ENCODE measurements at places on chromosomes 4 and X. TPM values are rescaled to one million over a fixed set of nuclear protein-coding genes. Genes with fewer than 3 reads are reported as not detected.
A peak's percentile ranks its signal among the peaks of the same experiment; 100 is the strongest.

Gene MAGEB1
- 0.30 TPM for total RNA-seq

Gene MAGEB10
- not detected for total RNA-seq

Gene DLG3
- 42.3 TPM for total RNA-seq

Gene BTK
- total RNA-seq: 0.07 TPM

Gene FAAH2
- 7.5 TPM for total RNA-seq

Gene SH3TC1
- total RNA-seq: 0.59 TPM

Gene PFKFB1
- 0.07 TPM for total RNA-seq

Gene PITX2
- 92.3 TPM for total RNA-seq

Gene RENBP
- total RNA-seq: 18.3 TPM

Gene CCNA2
- total RNA-seq: 171 TPM

Gene CHRDL1
- 7.3 TPM for total RNA-seq

Gene GABRG1
- total RNA-seq: 0.07 TPM

Gene BMP3
- 0.10 TPM for total RNA-seq

Gene CT47B1
- total RNA-seq: not detected

GRCh38 chr4:76857074-76857409 is 40.9 kb downstream of the SOWAHB start:
- DNase-seq: no peak

GRCh38 chr4:8603931-8604330 is 11.4 kb downstream of the CPZ start:
- DNase-seq: no peak

GRCh38 chr4:87982446-87983010 is 7.0 kb downstream of the SPP1 start:
- no peak for DNase-seq

- DNase-seq: peak; percentile 14
These were observed 20.0 kb downstream of the FAM53A start for GRCh38 chr4:1664141-1664540.

DNA sequence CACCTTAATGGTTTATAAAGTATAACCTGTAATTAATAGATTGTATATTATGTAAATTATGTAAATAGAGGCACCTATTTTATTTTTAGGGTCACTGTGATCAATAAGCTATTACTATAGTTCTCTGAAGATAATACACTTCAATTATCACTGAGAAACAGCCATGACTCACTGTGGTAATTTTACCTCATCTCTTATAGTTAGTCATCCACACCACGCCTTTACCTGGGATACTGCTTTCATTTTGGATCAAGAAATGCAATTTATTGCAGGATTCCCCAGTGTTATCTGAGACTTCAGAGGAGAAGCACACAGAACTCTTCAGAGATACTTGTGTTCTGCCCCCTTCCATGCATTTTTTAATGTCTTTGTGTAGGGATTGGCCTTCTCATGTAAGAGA is 348.1 kb upstream of the ATOH1 start:
- DNase-seq: no peak

DNA sequence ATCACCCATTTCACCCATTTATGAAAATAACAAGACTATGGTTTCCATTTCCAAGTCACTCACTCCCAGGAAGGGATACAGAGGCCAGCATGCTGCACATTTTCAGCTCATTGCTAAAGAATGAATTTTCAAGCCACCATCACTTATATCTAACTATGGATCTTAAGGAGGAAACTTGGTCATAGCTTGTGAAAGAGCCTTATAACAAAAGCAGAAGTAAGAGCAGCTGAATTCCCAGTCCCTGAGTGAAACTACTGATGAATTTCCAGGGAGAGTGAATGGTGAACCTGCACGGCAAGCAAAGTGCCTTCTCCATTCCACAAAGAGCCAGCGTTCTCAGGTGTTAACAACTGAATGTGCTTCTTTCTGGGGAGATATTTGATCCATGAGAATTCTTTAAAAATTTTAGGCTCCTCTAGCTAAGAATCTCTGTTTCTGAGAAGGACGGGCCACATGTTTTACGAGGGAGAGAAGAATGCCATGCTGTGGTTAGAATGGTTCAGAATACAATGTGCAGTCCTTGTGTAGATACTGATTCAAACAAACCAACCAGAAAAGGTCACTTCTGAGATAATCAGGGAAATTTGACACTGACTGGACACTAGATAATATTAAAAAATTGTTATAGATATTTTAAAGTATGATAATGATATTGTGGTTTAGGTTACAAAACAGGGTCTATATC is 24.0 kb downstream of the BTC start:
- DNase-seq: no peak

DNA sequence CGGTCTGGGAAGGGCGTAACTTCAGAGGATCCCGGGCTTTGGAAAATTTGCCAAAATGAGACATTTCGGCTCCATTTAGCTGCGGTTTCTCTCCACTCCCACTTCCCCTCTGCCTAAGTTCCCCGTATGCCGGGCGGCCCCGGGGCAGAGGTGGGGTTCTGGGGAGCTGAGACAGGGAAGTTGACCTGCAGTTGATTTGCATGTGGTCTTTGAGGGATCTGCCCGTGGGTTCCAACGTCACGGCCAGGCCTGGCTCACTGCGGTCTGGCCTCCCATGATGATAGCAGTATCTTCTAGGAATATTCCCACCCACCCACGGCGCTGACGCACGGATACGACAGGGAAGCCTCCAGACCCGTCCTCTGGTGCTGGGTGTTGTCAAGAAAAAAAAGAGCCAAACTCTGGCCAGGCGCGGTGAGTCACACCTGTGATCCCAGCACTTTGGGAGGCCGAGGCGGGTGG is 27.3 kb upstream of the CRLF2 start:
- DNase-seq: no peak

GRCh38 chrX:11446336-11446735 is 153.1 kb downstream of the AMELX start:
- DNase-seq: no peak

GRCh38 chr4:8702020-8702495 is 109.5 kb downstream of the CPZ start:
- DNase-seq: peak; percentile 42

DNA sequence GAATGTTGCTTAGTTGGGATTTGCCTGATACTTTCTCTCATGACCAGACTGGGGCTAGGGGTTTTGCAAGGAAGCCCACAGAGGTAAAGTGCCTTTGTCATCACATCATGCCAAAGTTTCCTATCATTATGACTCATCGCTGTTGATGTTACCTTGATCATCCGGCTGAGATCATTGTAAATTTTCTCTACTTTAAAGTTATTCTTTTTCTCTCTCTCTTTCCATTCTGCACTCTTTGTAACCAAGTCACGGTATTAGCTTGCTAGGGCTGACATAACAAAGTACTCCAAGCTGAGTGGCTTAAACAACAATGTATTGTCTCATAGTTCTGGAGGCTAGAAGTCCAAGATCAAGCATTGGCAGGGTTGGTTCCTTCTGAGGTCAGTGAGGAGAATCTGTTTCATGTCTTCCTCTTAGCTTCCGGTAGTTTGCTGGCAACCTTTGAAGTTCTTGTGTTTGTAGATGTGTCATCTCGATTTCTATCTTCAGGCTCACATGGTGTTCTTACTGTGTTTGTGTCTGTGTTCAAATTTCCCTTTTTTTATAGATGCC is 113.0 kb downstream of the DTHD1 start:
- no peak for DNase-seq

- no peak for DNase-seq
These were observed 54.9 kb downstream of the F8 start for GRCh38 chrX:154967603-154968002.

GRCh38 chrX:20585782-20586181 is 319.1 kb upstream of the RPS6KA3 start:
- DNase-seq: no peak

DNA sequence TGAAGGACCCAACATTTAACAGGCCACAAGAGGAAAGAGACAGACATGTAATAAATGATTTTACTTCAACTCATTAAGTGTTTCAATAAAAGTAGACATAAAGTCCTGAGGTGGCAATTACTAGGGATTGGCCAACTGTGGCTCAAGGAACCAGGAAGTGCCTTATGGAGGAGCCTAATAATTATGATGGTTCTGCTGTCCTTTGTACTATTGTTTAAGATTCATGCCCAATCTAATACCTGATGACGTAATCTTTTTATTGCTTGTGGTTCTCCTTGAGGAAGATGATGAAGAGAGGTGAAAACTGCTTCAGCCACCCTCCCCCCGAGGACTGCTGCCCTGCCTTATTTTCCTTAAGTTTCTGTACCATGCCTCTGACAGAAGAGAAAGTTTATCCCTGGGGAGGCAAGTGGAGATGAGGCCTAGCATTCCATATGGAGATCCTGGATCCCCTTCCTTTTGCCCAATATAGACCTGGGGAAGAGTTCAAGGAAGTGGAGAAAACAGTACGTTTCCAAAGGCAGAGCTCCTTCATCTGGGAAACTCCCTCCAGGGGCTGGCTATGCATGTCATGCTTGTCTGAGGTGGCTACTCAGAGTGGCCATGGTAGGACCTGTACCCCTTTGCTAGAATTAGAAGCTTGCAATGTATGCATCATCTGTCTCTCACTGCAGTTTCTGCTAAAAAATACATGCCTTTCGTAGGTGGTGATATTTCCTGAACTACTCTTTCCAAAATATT is 56.8 kb upstream of the FAT1 start:
- DNase-seq: no peak

GRCh38 chrX:144006811-144007210 is 122.9 kb downstream of the UBE2NL start:
- DNase-seq: no peak

DNA sequence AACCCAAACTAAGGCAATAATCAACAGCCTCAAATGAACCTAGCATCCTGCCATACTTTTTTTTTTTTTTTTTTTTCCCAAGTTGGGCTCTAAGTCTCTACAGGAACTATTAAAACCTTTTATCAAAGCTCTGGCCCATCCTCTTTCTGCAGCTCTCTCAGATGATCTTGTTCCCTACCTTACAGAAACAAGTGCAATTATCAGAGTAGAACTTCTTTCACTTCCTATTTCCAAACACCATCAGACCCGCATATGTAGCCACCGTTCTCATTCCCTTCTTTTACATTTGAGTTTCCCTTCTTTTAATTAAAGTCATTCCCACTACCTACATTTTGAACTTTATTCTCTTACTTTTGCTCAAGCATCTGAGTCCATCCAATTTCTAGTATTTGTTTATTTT is 690.6 kb downstream of the DMD start:
- no peak for DNase-seq

- DNase-seq: no peak
These were observed 346.2 kb downstream of the ARHGAP10 start for GRCh38 chr4:148078061-148078460.

DNA sequence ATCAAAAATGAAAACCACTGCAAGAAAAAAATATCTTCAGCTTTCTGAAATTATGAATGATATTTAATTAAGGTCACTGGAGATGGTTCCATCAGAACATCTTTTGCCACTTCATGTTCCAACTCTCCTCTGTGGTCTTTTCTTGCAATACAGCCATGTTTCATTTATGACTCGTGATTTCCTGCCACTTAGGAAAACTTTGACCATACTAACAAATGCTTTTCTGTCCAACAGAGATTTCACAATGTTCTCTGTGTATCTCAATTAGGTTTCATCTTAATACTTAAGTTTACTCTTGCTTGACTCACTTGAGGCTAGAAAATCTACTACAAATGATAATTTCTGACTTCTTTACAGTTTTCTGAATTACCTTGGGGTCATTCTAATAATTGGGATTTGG is 330.9 kb downstream of the CXXC4 start:
- no peak for DNase-seq

GRCh38 chr4:35649778-35650177 is 594.5 kb downstream of the ARAP2 start:
- no peak for DNase-seq

- no peak for DNase-seq
These were observed 54.1 kb downstream of the BMP3 start for GRCh38 chr4:81084634-81085033.

- DNase-seq: no peak
These were observed 146.1 kb upstream of the OTUD4 start for GRCh38 chr4:145326491-145326890.

DNA sequence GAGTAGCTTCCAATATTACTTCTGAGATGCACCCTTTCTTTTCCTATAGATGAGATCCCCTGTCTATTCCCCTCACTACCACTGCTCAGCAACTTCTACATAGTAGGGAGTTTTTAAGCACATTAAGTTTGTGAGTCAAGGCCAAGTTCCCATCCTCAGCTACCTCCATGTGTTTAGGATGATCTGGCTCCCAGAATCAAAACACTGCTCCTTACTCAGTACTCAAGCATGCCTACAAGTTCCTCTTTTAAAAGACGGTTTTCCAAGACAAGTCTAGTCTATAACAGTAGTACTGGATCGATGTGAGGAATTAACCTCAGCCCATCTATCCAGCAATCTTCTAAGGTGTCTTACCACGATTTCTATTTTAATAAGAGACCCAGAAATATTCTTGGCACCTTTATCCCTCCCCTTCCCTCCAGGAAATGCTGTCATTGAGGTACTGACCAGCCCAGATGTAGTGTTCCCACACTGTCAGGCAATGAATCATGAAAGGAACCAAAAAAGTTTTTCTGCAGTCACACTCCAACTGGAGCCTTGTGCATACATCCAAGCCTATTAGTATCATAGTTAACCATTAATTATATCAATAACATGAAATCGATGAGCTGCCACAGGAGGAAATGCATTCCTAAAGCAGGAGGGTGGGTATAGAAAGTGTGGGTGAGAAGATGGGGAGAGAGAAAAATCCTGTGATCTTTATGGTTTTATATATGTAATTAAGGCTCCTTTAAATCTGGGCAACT is 29.6 kb downstream of the AREG start:
- no peak for DNase-seq

GRCh38 chr4:27360790-27361267 is 500.2 kb downstream of the STIM2 start:
- no peak for DNase-seq

DNA sequence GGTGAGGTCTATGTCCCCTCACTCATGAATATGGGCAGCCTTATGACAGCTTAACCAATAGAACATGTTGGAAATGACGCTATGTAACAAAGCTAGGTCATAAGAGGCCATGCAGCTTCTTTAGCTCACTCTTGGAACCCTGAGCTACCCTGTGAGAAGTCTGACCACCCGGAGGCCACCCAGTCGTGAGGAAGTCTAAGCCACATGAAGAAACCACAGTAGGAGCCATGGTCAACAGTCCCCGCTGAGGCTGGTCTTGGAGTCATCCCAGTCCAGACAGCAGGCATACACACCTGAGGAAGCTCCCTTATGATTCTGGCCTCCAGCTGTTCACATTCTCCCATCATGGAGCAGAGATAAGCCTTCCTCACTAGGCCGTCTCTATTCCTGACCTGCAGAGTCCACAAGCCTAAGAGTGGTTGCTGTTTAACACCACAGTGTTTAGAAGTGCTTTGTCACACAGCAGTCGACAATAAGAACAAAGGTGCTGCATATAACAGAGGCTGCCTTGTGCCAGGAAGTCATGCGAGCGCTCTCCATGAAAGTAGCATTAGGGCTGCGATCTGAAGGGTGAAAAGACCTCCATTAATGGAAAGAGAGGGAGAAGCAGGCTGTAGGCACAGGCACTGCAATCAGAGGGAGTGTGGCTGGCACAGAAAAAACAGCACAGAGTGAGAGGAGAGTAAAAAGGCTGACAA is 38.2 kb downstream of the TSPAN5 start:
- DNase-seq: no peak

- no peak for DNase-seq
These were observed 94.3 kb downstream of the HDAC8 start for GRCh38 chrX:72478351-72478750.

- DNase-seq: no peak
These were observed 11.8 kb downstream of the HDAC6 start for GRCh38 chrX:48813644-48814043.

All from H7 (cell line).